ENCODE measurements at places on chromosomes 11 and 22. TPM values are rescaled to one million over a fixed set of nuclear protein-coding genes. Genes with fewer than 3 reads are reported as not detected.

DNA sequence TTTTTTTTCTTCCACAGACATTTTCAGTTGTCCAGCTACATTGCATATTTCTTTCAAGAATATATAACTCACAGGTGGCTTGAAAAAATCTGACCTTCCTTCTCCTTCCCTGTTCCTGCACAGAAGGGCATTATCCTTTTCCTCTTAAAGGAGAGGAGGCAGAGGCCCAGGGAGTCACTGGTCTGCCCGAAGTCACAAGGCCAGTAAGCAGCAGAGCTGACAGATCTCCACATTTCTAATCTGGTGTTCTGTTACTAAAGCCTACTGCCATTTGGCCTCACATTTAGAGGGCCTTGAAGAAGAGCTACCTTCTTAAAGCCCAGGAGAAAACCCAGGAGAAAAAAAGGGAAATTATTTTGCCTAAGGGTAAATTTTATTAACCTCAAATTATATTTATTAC, 12.3 kb downstream of the ENDOD1 start:
- no peak for DNase-seq

GRCh38 chr11:2563213-2564007, 118.6 kb downstream of the KCNQ1 start:
- no peak for DNase-seq

DNA sequence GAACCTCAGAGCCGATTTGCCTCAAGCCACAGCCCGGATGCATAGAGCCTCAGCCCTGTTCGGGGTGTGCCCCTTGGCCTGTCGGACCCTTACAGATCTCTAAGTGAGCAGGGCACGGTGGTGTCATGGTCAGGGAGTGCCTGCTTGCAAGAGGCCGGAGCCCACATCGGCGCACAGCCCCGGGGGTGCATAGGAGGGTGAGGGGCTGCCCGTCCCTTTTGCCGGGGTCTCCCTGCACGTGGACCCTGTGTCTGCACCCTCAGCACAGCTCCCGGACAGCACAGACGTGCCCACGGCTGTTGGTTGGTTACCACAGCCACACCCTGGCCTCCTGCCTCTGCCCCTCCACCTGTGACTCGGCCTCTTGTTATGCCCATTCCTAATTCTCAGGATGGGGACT, 6.5 kb downstream of the RAB36 start:
- DNase-seq, result no peak

Gene DAGLA
- 0.09 TPM for total RNA-seq

Gene KCNJ5
- total RNA-seq, result not detected

DNA sequence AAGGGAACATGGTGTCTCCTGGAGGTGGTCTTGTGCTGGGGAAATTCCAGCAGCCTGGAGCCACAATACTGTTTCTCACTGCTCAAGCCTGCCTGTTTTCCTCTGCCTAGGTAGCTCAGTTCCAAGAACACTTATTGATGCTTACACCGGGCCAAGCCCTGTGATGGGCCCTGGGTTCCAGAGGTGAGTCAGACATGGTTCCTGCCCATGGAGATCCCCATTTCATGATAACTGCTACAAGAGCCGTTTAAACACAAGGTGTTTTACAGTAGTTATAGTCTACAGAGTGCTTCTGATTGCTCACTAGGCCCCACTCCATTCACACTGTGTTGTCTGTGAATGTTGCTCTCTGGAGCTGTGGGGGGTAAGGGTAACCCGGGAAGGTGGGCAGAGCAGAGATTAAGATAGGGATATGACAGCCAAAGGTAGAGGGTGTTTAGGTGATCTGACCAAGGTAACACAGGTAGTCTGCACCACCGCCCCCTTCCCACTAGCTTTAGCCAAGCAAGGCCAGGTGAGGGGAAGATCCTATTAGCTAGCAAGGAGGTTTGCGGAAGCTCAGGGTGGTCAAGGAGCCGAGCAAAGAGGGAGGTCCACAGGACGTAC, 696 bp upstream of the MICAL2 start:
- DNase-seq, result peak; percentile 80

GRCh38 chr22:18110194-18110953, at the start of gene TUBA8:
Gene TUBA8, plus strand, starts transcription at chr22:18110809. Its CDS starts 57 bp downstream, at chr22:18110866.
- DNase-seq, result peak; percentile 72

Measured in activated CD4-positive, alpha-beta T cell treated with anti-CD3 and anti-CD28 coated beads, Interleukin-2, amount 10 ng/mL, durations not matched to agents 24 days and 14 days (primary cell).